ENCODE measurements at places on chromosomes 5 and 9.

GRCh38 chr5:12848709-12849108, 944.5 kb upstream of the CTNND2 start:
- DNase-seq: no peak

DNA sequence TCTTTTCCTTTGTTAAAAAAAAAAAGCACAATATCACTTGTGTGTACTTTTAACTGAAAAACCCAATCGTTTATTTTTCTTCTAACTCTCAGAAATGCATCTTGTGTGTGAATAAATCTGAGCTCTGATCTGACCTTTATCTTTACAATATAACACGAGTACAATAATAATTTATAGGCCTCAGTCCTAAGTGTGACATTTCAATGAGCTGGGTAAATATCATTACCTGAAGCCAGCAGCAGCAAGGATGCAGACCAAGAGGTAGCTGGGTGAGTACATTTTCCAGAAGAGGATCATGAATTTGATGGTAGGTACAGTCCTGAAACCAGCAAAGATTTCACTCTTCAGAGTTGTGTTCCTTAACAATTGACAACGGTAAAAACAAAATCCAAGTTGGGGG, 264.0 kb upstream of the KIF2A start:
- DNase-seq: no peak

DNA sequence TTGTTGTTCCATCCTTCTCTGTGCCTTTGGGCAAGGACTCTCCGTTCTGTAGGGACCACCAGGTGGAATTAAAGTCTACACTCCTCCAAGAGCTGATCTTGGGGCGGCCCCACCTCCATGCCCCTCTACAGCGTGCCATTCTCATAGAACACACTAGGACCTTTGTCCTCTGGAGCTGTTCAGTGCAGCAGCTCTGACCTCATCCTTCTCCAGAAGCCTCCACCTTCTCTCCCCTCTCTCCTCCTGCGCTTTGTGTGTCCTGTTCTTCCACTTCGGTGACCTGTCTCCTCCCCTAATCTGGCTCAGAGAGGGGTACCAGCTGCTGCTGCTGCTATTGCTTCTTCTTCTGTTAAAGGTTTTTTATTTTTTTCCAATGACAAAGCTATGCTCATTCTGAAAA, 1.8 kb upstream of the MACROH2A1 start:
- DNase-seq: no peak

DNA sequence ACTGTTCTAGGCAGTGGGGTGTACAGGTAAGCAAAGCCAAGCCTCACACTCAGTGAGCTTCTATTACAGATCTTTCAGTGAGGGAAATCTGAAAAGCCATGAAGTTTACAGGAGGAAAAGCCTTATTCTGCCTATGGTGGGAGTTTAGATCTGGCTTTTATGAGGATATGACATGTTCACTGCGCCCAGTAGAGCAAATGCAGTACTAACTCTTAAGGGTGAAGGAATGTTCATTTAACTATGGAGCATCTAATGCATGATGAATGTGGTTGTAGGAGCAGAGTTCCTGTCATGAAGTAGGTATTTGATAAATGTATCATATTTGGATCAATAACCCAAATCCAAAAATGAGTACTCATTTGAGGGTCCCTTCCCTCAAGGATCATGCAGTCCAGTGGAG, 230.2 kb upstream of the PAPPA start:
- DNase-seq: no peak

- no peak for DNase-seq
These were observed 9.1 kb downstream of the ANKDD1B start for GRCh38 chr5:75620184-75620959.

- no peak for DNase-seq
These were observed 204.5 kb downstream of the NTRK2 start for GRCh38 chr9:84874022-84874421.

DNA sequence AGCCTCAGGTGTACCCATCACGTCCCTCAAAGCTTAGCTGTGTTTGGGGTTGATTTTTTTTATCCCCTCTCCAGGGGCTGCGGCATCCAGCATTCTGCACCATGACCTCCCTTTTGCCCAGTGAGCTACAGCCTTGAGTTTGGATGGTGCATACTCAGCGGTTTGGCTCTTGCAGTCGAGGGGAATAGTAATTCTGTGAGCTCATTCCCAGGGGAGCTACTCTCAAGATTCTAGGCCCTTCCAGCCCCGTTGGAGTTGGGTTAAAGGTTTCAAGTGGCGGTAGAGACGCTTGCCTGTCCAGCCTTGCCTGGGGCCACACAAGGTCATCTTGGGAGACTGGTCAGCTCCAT, 102.2 kb upstream of the SPRY4 start:
- DNase-seq: no peak

- no peak for DNase-seq
These were observed 101.6 kb downstream of the GRIA1 start for GRCh38 chr5:153592081-153592480.

- no peak for DNase-seq
These were observed 180.8 kb downstream of the GOLPH3 start for GRCh38 chr5:31993165-31993961.

DNA sequence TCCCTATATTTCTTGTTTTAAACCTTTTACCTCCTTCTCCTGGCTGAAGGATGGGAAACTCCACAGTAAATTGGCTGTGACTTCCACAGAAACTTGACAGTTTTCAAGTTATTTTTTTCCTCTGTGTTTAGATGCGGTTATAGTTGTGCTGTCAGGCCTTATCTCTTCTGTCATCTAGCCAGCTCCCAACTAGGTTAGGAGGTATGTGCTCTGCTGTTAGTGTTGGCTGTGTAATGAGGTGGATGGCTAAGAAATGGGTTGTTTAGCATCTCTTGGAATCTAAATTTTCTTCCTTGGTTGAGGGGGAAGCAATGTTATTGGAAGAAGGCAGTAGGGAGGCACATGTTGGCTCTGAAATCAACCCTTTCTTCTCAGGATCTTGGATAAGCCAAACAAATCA, 149.9 kb upstream of the RUSC2 start:
- DNase-seq: no peak

Data from activated CD4-positive, alpha-beta T cell treated with anti-CD3 and anti-CD28 coated beads for 24 hours (primary cell).